GM19239 (cell line): ENCODE measurements at places on chromosomes 6 and 20.

DNA sequence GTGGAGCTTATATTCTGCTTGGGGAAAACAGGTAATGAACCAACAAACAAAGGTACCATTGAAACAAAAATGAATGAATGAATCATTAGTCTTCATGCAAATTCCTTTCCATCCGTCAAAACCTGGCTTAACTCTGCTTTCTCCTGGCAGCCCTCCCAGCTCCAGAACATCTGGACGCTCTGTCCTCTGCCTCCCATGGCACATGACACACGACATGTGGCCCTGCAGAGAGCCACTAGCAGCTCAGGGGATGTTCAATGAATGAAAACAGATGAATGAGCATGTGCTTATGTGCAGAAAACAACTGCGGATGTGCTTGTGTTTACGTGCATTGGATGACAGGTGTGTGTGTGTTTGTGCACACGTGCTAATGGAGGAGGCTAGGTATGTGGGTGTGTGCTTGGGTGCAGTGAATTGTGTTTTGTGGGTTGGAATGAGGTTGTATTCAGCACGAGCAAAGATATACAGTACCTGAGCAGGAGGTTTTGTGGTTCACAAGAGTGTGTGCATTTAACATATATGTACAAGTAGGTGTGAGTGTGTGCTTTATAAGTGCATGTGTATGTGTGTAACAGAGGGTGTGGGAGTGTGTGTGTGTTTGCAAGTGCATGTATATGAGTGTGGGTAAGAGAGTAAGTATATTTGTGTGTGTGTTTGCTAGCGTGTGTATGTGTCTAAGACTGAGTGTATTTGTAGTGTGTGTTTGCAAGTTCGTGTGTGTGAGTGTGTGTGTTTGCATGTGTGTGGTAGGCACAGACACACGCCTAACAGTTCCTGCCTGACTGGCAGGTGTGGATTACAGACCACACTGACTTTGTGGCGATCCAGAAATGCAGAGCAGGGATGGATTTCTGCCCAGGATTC lies 374.1 kb upstream of the SULF2 start:
- no peak for DNase-seq

GRCh38 chr6:74969591-74970267 lies 236.1 kb downstream of the COL12A1 start:
- no peak for DNase-seq

DNA sequence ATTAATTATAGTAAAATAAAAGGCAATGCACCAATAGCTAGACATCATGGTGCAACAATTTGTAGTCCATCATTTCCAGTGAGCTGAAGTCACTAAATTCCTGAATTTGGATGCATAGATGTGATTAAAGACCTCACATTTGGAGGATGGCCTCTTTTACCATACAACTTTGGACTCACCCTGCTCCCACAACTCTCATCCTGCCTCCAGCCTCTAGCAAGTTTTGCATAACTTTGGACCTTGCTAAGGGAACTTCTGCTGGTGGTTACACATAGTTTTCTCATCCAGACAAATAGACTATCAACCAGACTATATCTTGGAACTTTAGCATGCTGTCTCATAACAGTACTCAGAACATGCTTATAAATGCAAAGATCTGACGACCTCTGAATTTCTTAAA lies 12.8 kb upstream of the ELOVL2 start:
- no peak for DNase-seq

GRCh38 chr6:126873791-126874190 lies 244.7 kb upstream of the RSPO3 start:
- no peak for DNase-seq

DNA sequence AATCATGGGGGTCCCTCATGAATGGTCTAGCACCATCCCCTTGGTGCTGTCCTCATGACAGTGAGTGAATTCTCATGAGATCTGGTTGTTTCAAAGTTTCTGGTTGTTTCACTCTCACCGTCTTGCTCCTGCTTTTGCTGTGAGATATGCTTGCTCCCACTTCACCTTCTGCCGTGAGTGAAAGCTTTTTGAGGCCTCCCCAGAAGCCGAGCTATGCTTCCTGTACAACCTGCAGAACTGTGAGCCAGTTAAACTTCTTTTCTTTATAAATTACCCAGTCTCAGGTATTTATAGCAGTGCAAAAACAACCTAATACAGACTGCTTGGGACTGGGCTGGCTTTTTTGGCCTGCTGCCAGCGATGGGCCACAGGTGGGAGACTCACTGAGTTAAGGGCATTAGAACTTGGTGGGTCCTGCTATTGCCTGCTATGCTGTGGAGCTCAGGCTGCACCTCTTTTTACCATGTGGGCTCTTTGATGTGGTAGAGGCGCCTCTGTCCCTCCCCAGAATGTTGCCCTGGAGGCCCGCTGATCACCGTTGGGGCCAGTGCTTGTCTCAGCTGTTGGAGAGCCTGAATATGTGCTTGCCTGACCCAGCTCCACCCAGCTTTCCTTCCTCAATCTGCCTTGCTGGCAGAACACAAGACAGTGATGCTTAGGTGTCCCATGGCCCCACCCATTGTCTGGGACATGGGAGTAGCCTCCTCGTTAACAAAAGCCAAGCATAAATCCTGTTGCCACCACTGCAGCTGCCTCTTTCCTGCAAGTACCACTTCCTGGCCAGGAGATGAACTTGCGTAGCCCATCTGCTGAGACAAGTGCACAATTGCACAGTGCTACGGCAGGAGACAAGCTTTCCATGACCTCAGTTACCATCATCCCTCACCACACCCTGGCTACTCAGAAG lies 47.1 kb downstream of the IGF2R start:
- DNase-seq = no peak

- no peak for DNase-seq
Observed at GRCh38 chr6:20840675-20841074, 306.4 kb downstream of the CDKAL1 start.

DNA sequence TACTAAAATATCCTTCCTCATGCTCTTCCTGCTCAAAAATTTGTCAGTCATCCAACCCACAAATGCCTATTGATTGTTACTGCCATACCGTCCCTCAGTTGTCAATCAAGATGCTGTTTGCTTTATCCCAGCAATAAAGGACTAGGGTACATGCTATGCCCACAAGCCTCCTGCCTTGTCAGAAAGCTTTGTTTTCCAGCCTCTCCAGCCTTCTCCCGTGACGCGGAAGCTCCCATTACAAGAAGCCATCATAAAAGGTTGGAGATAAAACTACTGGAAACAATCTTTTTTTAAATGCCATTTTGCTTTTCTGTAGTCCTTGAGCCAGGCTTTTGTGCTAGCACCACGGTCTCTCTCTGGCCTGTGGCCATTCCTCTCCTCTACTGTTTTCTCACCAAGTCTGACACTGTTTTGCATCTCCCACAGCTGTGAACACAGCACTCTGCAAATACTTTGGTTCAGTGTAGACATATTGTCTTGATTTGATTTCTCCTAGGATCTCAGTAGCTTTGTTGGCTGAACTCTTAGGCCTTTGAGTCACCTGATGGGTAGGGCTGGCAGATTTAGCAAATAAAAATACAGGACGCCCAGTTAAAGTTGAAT lies 495.7 kb upstream of the JARID2 start:
- no peak for DNase-seq

- no peak for DNase-seq
Observed at GRCh38 chr20:60411813-60412212, 453.6 kb downstream of the CDH26 start.

GRCh38 chr20:32509639-32510066 lies 75.5 kb downstream of the NOL4L start:
- peak; percentile 44 for DNase-seq

- no peak for DNase-seq
Observed at GRCh38 chr6:115270953-115271352, 789.7 kb downstream of the FRK start.

- no peak for DNase-seq
Observed at GRCh38 chr6:98416027-98416426, 418.3 kb upstream of the POU3F2 start.

- peak; percentile 40 for DNase-seq
Observed at GRCh38 chr6:166333172-166333995, 9.0 kb downstream of the SFT2D1 start.

DNA sequence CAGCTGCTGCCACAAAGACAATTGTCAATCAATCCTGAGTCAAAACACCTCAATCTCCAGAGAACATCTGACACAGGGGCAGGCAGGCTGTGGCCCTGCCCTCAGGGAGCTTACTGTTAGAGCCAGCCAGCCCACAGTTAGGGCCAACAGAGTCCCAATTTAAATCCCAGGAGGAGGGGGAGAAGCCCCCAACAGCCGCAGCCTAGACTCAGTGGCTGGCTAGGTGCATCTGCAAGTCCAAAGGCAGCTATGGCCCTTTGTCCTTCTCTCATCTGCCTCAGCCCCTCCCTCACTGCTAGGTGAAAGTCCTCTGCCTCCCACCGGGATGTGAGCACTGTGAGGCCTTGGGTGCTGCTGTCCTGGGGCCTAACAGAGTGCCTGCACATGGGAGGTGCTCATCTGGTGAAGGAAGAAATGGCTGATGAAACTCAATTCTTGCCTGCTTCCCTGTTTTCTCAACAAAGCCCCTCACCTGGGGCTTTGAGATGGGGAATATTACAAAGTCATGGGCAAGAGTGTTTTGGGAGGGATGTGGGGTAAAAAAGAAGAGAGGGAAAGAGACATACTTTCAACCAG lies 33.7 kb upstream of the VEGFA start:
- no peak for DNase-seq

GRCh38 chr6:114955363-114955762 lies 612.5 kb upstream of the HS3ST5 start:
- no peak for DNase-seq

GRCh38 chr6:71420095-71420692 lies 131.6 kb downstream of the OGFRL1 start:
- no peak for DNase-seq

DNA sequence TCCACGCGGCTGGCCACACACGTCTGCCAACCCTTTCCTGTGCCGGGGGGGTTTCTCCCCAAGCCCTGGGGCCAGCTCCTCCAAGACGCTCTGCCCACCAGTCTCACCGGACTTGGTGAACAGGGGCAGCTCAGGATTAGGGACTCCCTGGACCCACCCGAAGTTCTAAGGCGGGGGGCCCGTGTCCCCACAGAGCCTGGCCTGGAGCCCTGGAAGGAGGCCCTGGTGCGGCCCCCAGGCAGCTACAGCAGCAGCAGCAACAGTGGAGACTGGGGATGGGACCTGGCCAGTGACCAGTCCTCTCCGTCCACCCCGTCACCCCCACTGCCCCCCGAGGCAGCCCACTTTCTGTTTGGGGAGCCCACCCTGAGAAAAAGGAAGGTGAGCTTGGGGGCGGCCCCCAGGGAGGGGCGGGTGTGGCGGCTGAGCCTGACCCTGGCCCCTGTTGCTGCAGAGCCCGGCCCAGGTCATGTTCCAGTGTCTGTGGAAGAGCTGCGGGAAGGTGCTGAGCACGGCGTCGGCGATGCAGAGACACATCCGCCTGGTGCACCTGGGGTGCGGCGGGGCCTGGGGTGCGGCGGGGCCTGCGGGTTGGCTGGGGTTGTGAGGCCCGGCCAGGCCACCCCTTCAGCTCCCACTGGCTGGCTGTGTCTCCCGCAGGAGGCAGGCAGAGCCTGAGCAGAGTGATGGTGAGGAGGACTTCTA lies 2.3 kb downstream of the SLC2A4RG start:
- no peak for DNase-seq
